Hematopoietic multipotent progenitor cell treated with erythropoietin and hydrocortisone succinate and interleukin-3 and kit ligand, for 17 days (in vitro differentiated cells): ENCODE measurements at places on chromosomes 3 and 15.

- no peak for DNase-seq
Observed at GRCh38 chr3:50205413-50206276, 574 bp downstream of the SLC38A3 start.

DNA sequence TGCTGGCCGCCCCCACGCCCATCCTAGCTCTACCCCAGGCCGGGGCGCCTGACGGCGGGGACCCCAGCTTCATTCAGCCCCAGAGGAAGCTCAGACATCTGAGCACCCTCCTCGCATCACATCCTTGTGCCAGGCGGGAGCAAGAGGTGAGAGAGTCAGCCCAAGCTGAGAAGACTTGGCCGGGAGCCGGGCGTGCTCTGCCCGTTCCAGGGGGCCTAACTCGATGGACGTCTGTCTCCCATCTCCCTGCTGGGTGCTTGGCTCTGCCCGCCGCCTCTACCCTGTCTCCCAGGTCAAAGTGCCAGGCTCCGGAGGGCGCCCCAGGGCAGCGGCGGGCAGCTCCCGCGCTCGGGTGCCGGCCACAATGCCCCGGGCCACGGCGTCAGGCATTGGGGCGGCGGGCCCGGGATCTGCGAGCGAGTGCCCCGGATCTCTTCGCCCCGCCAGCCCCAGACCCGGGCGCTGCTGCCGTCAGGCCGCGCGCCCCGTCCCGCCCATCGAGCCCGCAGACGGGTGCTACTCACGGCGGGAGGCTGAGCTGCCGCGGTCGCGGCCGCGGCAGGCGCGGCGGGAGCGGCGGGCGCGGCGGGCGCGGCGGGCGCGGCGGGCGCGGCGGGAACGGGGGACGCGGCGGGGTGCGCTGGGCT is 388 bp downstream of the DAPK2 start:
- no peak for DNase-seq

- DNase-seq: no peak
Observed at GRCh38 chr3:175885231-175885766, 1026.2 kb downstream of the NAALADL2 start.

DNA sequence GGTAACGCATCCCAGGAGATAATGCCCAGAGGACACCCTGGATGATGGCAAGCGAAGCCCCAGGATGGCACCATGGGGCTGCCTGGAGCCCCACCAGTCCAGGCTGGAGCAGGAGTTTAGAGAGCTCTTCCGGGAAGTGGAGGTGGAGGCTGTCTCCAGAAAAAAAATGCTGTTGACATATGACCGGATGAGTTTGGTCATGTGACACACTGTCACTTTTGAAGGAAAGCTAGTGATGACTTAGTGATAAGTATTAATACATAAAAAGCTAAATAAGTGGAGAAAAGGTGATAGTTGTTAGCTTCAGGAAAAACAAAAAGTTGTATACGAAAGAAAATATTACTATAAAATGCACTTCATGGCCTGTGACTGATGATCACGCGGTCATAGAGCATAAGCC is 20.0 kb upstream of the MYZAP start:
- no peak for DNase-seq

DNA sequence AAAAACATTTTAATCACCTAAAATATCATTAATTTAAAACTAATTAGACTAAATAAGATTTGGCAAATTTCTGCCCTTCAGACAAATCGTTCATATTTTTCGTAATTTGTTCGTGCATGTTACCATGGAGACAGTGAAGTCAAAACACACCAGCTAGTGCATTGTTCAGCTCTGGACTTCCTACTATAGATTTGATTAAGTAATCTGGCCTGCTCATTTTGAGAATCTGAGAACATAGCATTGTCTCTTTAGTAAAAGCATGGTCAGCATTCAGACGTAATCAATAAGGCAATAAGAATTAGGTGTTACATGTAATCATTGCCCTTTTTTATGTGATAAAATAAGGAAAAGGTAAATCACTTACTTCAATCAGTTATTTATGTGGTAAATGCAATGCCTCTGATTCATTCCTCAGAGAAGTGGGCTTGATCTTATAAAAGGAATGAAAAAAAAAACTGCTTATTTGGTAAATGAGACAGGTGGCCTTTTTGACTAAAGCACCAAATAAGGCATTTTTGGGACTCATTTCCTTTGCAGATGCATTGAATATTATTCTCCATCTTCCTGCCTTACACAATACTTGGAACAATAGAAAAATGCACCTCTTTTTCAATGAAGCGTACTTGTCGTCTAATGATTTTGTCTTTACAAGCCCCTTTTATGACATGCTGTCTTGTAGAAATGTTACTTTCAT is 84.5 kb upstream of the FNDC3B start:
- no peak for DNase-seq
